Esophagus mucosa (tissue), 1 donor: ENCODE measurements at places on chromosomes 11 and 22. TPM values are rescaled to one million over a fixed set of nuclear protein-coding genes. Genes with fewer than 3 reads are reported as not detected.
A peak's percentile ranks its signal among the peaks of the same experiment; 100 is the strongest.

GRCh38 chr22:39935612-39936011, 24.6 kb upstream of the TMA7B start:
- ATAC-seq: no peak

GRCh38 chr22:30010789-30011405, 69.4 kb upstream of the HORMAD2 start:
- no peak for ATAC-seq

- ATAC-seq: no peak
Measured at GRCh38 chr11:35043936-35044335, 95.0 kb upstream of the CD44 start.

DNA sequence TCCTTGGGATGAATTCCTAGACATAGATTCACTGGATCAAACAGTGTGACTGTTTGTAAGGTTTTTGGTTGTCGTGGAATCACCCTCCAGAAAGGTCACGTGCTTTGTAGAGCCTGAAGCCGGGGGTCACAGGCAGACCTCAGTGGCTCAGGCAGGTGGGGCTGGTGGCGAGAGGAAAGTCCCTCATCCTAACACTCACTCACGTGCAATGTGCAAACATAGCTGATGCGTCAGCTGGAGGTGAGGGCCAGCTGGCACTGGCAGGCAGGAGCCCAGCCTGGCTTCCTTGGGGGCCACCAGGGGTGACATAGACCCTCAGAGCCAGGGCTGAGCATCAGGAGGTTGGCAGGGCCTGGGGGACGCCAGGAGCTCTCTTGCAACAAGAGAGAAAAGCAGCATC, 90.0 kb downstream of the ARHGAP8 start:
- ATAC-seq: no peak

DNA sequence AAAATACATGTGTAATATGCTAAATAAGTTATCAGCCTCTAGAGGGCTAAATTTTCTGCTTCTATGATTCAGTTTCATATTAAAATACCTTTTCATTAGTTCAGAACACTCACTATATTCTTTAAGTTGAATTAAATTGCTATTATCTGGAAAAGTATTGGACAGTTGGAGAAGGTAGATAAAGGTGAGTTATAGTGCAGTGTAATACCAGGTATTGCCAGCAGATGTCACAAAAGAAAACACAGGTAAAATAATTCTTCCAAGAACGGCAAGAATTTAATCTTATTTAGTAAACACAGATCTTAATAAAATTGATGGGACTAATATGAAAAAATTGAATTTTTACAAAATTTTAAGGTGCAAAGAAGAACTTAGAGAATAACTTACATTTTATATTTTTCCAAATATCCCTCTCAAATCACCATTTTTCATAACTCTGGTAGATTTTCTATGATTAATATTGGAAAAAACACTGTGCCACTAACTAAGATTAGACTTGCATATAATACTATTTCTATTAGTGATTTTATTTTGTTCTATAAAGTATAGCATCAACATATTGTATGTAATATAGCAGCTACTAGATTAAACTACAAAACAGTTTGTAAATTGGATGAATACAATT, 1.7 kb upstream of the LRRC4C start:
- no peak for ATAC-seq

DNA sequence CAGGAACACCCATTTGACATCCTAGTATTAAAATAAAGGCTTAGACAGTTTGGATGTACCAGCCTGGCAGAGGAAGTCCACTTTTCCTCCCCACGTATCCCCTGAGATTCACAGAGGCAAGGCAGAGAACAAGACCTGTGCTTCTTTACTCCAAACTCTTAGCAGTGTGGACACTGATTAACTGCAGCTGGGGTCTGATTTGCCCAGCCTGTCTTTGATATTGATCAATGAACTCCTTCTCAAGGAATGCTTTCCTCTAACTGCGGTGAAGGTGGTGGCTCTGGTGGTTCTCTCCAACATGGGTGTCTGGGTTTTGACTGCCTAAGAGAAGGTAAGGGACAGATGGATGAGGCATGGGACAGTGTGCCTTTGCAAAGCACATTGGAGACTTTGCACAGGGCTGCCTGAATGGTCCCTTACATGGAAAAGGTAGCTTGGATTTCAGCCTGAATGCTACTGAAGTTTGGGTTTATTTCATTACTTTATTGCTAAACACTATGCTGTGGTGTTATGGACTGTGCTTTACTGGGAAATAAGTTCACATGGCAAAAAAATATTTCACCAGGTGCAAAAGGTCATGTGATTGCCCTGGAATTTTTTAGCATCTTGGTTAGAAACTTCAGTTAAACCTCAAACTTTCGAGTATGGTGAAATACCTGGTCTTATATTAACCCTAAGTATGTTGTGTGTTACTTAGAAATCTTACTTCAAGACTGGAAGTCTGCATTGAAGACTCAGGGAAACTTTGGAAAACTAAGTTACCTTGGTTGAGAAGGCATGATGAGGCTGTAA, 1.8 kb downstream of the GAS2 start:
- ATAC-seq: no peak

POGLUT3 gene
- total RNA-seq: 15.1 TPM

DNA sequence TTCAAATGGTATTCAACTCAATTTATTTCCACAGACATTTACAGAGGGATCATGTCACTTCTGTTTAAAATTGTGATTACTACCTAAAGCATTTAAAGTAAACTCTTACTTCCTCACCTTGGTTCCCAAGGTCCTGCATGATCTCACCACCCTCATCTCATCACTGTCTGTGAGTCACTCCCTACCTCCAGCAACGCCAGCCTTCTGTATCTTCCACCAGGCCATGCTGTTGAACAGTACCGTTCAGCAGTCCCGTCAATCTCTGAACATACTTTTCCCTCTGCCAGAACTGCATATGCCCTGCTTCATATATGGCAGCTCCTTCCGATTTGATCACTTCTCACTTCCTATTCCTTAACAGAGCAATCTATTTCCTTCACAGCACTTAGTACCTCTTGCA, 2.0 kb downstream of the FBXO3 start:
- ATAC-seq: peak; percentile 67

DNA sequence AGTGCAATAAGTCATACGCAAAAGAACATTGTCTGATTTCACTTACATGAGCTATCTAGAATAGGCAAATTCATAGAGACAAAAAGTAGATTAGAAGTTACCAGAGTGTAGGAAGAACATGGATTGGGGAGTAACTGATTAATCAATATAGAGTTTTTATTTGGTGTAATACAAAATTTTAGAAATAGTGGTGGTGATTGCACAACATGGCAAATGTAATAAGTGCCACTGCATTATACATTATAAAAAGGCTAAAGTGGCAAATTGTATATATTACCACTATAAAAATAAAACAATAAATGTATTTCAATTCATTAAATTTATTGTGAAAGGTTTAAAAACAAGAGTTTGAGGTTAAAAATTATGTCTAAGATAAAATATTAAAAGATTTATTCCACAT, 8.7 kb upstream of the OR51B4 start:
- ATAC-seq: no peak

BTG4 gene
- not detected for total RNA-seq

SMIM35 gene
- not detected for total RNA-seq
